Subcutaneous preadipocyte (primary cell): ENCODE measurements at places on chromosomes 7 and 10. TPM values are rescaled to one million over a fixed set of nuclear protein-coding genes. Genes with fewer than 3 reads are reported as not detected.

The GRID1 gene
- total RNA-seq, result 0.37 TPM in 1 of 2 replicates, not detected in the other

The ANKRD2 gene
- 1.8 and 2.9 TPM in 2 replicates for total RNA-seq

The CABCOCO1 gene
- 0.20 and 0.37 TPM in 2 replicates for total RNA-seq

The SPDYE9 gene
- total RNA-seq, result not detected in 2 replicates

The ASIC3 gene
- total RNA-seq, result 0.20 and 0.37 TPM in 2 replicates

The KNDC1 gene
- total RNA-seq, result under 0.01 and 0.20 TPM in 2 replicates

The GIMAP8 gene
- not detected in 2 replicates for total RNA-seq

The PDK4 gene
- total RNA-seq, result 0.78 and 5.5 TPM in 2 replicates

The ZKSCAN5 gene
- total RNA-seq, result 8.8 and 13.1 TPM in 2 replicates

The PRRT4 gene
- total RNA-seq, result under 0.01 TPM in 1 of 2 replicates, not detected in the other

The CREB5 gene
- total RNA-seq, result 21.3 and 34.8 TPM in 2 replicates

The TAS2R3 gene
- total RNA-seq, result 1.8 TPM in 2 replicates

The TLL2 gene
- under 0.01 TPM in 1 of 2 replicates, not detected in the other for total RNA-seq

The CTAGE15 gene
- not detected in 2 replicates for total RNA-seq

The SPDYE18 gene
- total RNA-seq, result 0.59 TPM in 1 of 2 replicates, not detected in the other

The PSMC2 gene
- total RNA-seq, result 166 and 193 TPM in 2 replicates

The GJD4 gene
- not detected in 2 replicates for total RNA-seq

The ARF5 gene
- 91.7 and 118 TPM in 2 replicates for total RNA-seq

The GHRHR gene
- total RNA-seq, result not detected in 2 replicates

The AKR1C3 gene
- total RNA-seq, result 139 and 258 TPM in 2 replicates

The GSTO2 gene
- 0.73 and 0.98 TPM in 2 replicates for total RNA-seq

The TRPV5 gene
- not detected in 2 replicates for total RNA-seq

The NOLC1 gene
- 43.7 and 45.7 TPM in 2 replicates for total RNA-seq

The RBM20 gene
- not detected in 2 replicates for total RNA-seq

The AGR2 gene
- total RNA-seq, result not detected in 2 replicates

The PPP1R17 gene
- total RNA-seq, result not detected in 2 replicates

The CCAR1 gene
- total RNA-seq, result 41.9 and 52.8 TPM in 2 replicates

The NRCAM gene
- 0.78 and 11.0 TPM in 2 replicates for total RNA-seq

The COL17A1 gene
- 0.20 and 0.37 TPM in 2 replicates for total RNA-seq

The ADAM8 gene
- total RNA-seq, result 0.73 and 1.4 TPM in 2 replicates

The PITX3 gene
- not detected in 2 replicates for total RNA-seq

The ASZ1 gene
- total RNA-seq, result not detected in 2 replicates

The SUGCT gene
- total RNA-seq, result 3.3 and 8.5 TPM in 2 replicates

The ZNF425 gene
- 1.6 and 2.2 TPM in 2 replicates for total RNA-seq

The TMEM229A gene
- not detected in 2 replicates for total RNA-seq

The PTPRZ1 gene
- 0.20 TPM in 1 of 2 replicates, not detected in the other for total RNA-seq

The SPDYE3 gene
- not detected in 2 replicates for total RNA-seq

The VWC2 gene
- under 0.01 TPM in 1 of 2 replicates, not detected in the other for total RNA-seq

The OLAH gene
- under 0.01 and 0.78 TPM in 2 replicates for total RNA-seq

The C10orf67 gene
- under 0.01 TPM in 1 of 2 replicates, not detected in the other for total RNA-seq
